ENCODE measurements at places on chromosomes 1 and 21.

GRCh38 chr1:30089024-30089430 lies 634.4 kb downstream of the MATN1 start:
- peak; percentile 68 for DNase-seq

- DNase-seq = no peak
Measured at GRCh38 chr1:116152577-116152943, 41.4 kb downstream of the MAB21L3 start.

- DNase-seq = no peak
Measured at GRCh38 chr1:153032677-153033308, 1.8 kb downstream of the SPRR1B start.

- DNase-seq = no peak
Measured at GRCh38 chr21:45026066-45026745, 48.2 kb upstream of the ADARB1 start.

- no peak for DNase-seq
Measured at GRCh38 chr1:61000327-61000726, 82.0 kb upstream of the NFIA start.

- DNase-seq = no peak
Measured at GRCh38 chr1:35294809-35295208, 26.3 kb downstream of the ZMYM4 start.

DNA sequence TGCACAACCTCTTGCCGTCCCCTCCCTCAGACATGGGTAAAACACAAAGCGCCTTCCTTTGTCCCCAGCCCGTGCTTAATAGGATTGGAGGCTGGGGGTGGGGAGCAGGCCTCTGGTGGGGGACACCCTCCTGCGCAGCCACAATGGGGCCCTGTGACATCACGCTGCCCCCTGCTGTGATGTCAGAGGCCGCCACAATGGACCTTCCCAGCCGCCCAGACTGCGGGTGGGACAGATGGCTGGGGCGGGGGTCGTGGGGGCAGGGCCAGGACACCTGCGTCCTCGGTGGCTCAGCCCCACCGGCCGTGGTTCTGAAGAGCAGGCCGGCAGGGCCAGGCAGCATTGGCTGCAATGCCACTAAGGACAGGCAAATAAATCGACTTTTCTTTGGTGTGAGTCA lies 39.9 kb downstream of the EPHA2 start:
- DNase-seq = no peak

GRCh38 chr1:113536182-113536780 lies 146.0 kb downstream of the MAGI3 start:
- DNase-seq = no peak

DNA sequence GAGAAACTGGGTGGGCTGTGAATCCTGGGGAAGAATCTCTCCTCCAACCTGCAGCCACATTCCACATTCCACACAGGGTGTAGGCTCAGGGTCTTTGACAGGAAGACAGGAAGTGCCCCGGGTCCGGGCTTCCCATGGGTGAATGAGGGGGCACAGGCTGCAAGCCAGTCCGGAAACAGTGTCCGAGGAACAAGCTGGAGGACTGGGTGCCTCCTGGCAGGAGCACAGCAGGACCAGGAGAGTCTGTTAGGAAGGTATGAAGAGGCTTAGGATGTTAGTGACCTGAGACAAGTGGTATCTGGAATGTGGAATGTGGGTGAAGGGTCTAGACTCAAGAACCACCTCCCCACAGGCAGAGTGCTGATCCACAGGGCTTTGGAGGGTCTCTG lies 121.0 kb upstream of the CD34 start:
- DNase-seq = no peak

GRCh38 chr1:241734533-241734932 lies 82.5 kb downstream of the WDR64 start:
- no peak for DNase-seq

DNA sequence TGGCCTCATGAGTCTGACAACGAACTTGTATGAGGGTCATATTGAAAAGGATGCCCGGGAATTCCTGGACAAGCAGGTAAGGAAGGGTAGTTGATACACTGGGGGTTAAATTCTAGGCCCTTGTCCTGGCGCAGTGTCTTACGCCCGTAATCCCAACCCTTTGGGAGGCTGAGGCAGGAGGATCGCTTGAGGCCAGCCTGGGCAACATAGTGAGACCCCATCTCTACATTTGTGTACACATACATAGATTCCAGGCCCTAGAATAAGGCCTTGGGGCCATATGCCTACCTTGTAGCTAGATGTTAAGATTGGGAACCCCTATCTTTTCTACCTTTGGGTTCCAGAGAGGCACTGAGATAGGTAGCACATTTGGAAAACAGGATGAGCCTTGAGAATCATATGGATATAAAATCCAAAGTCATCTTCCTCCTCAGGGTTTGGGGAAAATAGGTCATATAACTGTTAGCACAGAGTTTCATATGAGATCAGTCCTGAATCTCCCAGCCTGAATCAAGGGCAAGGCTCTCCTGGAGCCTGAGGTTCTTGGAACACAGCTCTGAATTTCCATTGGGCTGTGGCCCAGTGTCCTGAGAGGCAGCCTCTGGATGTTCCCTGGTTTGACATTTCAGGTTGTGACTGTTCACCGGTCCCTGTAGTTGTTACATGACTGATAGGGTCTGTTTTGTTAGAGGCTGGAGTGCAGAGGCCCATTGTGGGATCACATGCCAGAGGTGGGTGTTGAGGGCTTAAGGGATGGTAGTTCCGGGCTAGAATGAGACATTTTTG lies 104.4 kb downstream of the PIK3R3 start:
- DNase-seq = no peak

GRCh38 chr1:187051618-187052232 lies 223.0 kb downstream of the PLA2G4A start:
- DNase-seq = peak; percentile 67

DNA sequence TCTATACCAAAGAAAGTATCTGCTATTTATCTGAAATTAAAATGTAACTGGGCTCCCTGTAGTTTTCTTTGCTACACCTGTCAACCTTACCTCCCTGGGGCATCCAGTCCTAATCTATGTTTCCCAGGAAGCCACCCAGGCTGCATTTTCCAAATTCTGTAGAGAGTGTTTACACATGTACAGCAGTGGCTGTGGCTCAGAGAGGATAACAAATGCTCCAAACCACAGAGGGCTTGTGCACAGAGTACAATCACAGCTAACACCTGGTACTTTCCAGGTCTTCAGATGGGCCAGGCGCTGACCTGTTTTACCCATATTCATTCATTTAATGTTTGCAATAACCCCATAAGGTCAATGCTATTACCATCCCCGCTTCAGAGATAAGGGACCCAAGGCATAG lies 146.5 kb upstream of the TNR start:
- no peak for DNase-seq

DNA sequence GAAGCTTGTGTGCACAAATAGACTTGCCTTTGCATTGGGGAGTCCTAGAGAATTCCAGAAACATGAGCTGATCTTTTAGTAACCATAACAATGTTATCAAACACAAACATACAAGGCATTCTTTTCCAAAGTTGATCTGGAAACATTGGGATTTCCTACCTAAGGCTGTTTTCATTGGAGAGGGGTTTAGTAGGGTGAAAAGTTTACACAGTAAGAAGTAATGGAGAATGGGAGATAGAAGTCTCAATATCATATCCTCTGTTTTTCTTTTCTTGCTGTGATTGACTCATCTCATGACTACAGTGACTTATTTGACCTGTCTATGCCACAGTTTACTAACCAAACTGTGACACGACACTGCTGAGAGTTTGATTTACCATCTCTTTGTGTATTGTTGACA lies 65.6 kb upstream of the PLA2G4A start:
- no peak for DNase-seq

DNA sequence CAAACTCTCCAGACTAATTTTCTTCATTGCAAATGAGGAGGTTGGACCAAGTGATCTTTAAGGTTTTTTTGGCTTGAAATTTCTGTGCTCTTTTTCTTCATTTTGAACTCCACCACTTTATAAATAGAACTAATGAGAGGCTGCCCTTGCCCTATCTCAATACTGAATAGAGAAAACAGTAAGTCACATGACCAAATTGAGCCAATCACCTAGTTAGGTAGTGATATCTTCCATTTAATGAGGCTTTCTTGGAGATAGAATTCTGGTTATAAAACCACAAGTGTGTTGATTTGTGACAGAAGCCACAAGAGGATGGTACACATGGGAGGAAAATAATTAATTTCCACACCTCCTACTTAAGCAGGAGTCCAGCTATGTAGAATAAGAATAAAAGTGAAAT lies 263.4 kb upstream of the SNX7 start:
- no peak for DNase-seq

- no peak for DNase-seq
Measured at GRCh38 chr1:171563675-171564074, 58.4 kb upstream of the MYOCOS start.

GRCh38 chr1:8448911-8449661 lies 131.2 kb downstream of the SLC45A1 start:
- no peak for DNase-seq

DNA sequence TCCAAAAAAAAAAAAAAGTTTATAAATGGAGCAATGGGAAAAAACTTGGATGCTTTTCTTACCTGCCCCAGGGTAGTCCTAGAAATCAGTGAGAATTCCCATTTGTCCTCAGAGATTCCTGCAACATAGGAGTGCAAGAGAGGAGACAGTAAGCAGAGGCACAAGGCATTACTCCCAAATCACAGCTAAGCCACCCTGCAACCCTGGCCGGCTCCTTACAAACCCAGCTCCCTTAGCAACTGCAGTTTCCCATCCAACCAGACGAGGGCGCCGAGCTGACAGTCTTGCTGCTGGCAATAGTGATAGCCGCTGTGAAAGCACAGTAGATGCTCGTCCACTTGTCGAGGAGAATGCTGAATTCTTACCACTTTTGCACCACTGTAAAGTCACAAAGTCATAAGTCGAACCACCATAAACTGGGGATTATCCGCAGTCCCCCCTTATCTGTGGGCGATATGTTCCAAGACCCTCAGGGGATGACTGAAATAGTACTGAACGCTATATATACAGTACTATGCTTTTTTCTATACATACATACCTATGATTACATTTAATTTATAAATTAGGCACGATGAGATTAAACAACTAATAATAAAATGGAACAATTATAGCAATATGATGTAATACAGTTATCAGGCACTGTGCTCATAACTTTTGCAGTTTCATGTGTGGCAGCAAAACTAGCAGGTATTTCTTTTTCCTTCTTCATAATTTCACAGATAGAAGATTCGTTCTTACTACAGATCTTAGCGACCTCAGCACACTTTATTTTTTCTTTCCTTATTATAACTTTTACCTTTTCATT lies 6.0 kb upstream of the PITHD1 start:
- DNase-seq = peak; percentile 55

GRCh38 chr1:6447016-6447817 lies 18.8 kb downstream of the TNFRSF25 start:
- DNase-seq = peak; percentile 46

GRCh38 chr1:180028864-180029263 lies 74.3 kb downstream of the CEP350 start:
- DNase-seq = no peak

GRCh38 chr1:1021010-1021919 lies 1.3 kb downstream of the AGRN start:
- DNase-seq = no peak

DNA sequence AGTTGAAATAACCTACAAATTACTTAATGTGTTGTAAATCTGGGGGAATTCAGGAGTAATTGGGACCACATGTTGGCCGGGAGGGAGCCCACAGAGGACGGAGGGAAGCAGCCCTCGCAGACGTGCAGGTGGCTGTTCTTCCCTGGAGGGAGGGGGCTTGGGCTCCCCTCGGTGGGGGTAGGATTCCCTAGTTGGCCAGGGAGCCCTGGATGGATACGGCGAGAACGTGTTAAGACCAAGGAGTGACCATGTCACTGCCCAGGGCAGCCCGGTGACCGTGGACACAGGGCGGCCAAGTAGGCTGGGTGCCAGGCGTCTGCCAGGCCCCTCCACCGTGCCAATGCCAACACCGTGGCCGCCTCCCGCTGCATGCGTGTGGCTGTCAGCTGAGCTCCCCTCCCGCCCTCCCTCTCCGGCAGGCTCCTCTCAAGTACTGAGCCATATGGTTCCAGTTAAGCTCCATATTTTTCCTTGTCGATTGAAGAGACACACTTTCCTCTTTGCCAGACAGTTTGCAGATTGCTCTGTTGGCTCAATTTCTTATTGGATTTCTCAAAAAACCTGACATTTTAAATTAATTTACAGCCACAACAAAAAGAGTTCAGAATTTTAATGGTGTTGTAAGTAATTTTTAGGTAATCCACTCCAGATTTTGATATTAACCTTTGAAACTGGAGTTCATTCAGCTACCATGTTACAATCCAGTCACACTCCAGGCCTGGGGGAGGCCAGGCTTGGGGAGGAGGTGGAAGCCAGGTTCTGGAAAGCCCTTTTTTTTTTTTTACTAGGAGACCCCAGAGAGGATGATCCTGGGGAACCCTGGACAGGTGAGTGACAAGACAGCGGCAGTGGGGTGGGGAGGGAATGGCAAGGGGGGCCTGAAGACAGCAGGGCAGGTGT lies 71.2 kb downstream of the CASZ1 start:
- DNase-seq = no peak

DNA sequence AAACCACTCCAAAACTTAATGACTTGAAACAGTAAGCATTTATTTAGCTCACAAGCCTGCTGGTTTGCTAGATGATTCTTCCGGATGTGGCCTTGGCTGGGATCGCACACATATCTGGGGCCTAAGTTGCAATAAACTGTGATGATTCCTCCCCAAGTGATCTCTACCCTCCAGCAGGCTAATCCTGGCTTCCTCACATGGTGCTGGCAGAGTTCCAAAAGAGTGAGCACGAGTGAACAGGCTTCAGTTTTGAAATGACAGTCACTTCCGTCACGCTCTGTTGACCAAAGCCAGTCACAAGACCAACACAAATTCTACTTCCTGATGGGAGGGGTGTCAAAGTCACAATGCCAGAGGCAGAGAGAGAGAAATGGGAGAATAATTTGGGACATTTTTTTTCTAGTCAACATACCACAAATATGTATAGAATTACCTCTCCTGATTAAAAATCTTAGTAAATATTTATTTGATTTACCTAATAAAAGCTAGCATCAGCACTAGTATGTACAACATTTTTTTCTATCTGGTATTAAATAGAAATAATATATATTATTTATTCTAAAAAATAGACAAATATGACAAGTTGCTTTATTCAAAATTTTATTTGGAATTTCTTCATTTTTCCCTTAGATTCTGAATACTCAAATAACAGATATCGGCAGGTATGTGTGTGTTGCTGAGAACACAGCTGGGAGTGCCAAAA lies 292.7 kb downstream of the TPR start:
- DNase-seq = peak; percentile 96

DNA sequence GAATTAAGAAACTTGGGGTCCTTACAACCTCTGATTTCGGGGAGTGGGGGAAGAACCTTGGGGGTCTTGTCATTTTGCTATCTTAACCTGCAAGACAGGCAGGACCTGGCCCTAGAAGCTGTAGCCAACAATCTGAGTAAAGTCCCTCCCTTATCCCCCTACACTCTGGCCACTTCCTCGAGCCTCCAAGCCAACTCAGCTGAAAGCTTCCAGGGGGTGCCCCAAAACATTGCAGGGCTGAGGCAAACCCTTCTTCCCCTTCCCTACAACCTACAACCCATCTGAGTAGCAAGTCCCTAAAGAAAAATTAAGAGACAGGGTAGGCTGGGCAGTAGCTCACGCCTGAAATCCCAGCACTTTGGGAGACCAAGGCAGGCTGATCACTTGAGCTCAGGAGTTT lies 5.0 kb downstream of the CERS2 start:
- no peak for DNase-seq

- no peak for DNase-seq
Measured at GRCh38 chr1:203278885-203279406, 26.4 kb upstream of the BTG2 start.

- DNase-seq = no peak
Measured at GRCh38 chr21:34204481-34205439, 131.4 kb downstream of the MRPS6 start.

- no peak for DNase-seq
Measured at GRCh38 chr1:115556236-115556635, 85.5 kb upstream of the VANGL1 start.

Measured in NCI-H526 treated with DMSO at 0.1 percent for 48 hours (cell line).